Activated B cell treated with CpG ODN at 0.5 μM for 24 hours (primary cell): ENCODE measurements at places on chromosomes 2 and 18. TPM values are rescaled to one million over a fixed set of nuclear protein-coding genes. Genes with fewer than 3 reads are reported as not detected.

The UGP2 gene
- total RNA-seq, result 69.8 and 73.5 TPM in 2 replicates

The TSPYL6 gene
- total RNA-seq, result not detected in 2 replicates

The LBX2 gene
- total RNA-seq, result 0.69 and 1.2 TPM in 2 replicates

The RAX gene
- total RNA-seq, result not detected in 2 replicates

The RGPD4 gene
- 0.07 TPM in 1 of 2 replicates, not detected in the other for total RNA-seq

The RFTN2 gene
- total RNA-seq, result not detected in 2 replicates

The SEMA4C gene
- total RNA-seq, result 0.34 and 0.55 TPM in 2 replicates

The DUSP11 gene
- total RNA-seq, result 25.6 and 30.5 TPM in 2 replicates

The ZNF804A gene
- 1.8 and 2.3 TPM in 2 replicates for total RNA-seq

The KYNU gene
- total RNA-seq, result 43.8 and 48.0 TPM in 2 replicates

The DSG1 gene
- not detected in 2 replicates for total RNA-seq

The REG3A gene
- total RNA-seq, result not detected in 2 replicates

The SCG2 gene
- total RNA-seq, result 0.15 and 0.35 TPM in 2 replicates

The SMPD4 gene
- total RNA-seq, result 58.5 and 66.8 TPM in 2 replicates

The NCKAP5 gene
- not detected in 2 replicates for total RNA-seq

The ACMSD gene
- not detected in 2 replicates for total RNA-seq

The CAPN14 gene
- 2.4 and 3.3 TPM in 2 replicates for total RNA-seq

The UGT1A3 gene
- total RNA-seq, result not detected in 2 replicates

The CYP26B1 gene
- total RNA-seq, result not detected in 2 replicates

The MZT2A gene
- total RNA-seq, result 67.1 and 82.2 TPM in 2 replicates

The LYG1 gene
- total RNA-seq, result 1.5 and 1.9 TPM in 2 replicates

The GAREM1 gene
- not detected in 2 replicates for total RNA-seq

The UBE2E3 gene
- total RNA-seq, result 33.1 and 33.6 TPM in 2 replicates

The FNDC4 gene
- total RNA-seq, result not detected in 2 replicates

The GKN2 gene
- total RNA-seq, result not detected in 2 replicates

The CGREF1 gene
- 0.17 and 0.31 TPM in 2 replicates for total RNA-seq

The DLX1 gene
- not detected in 2 replicates for total RNA-seq

The ADCYAP1 gene
- not detected in 2 replicates for total RNA-seq

The REG1B gene
- total RNA-seq, result not detected in 2 replicates

The FOXD4L1 gene
- total RNA-seq, result 0.17 and 0.35 TPM in 2 replicates

The MALT1 gene
- total RNA-seq, result 61.6 and 75.6 TPM in 2 replicates

The FAM237A gene
- not detected in 2 replicates for total RNA-seq

The POMC gene
- total RNA-seq, result 3.2 and 4.4 TPM in 2 replicates

The MAPRE2 gene
- 47.9 and 53.8 TPM in 2 replicates for total RNA-seq

The ZNF236 gene
- 27.4 and 28.2 TPM in 2 replicates for total RNA-seq

The ASB18 gene
- total RNA-seq, result not detected in 2 replicates

The SLC11A1 gene
- 0.89 and 0.93 TPM in 2 replicates for total RNA-seq

The PLCL1 gene
- total RNA-seq, result 0.04 TPM in 1 of 2 replicates, not detected in the other

The FAM124B gene
- 0.29 TPM in 1 of 2 replicates, not detected in the other for total RNA-seq
